Fibroblast of skin of back (primary cell): ENCODE measurements at places on chromosomes 6 and 20.

DNA sequence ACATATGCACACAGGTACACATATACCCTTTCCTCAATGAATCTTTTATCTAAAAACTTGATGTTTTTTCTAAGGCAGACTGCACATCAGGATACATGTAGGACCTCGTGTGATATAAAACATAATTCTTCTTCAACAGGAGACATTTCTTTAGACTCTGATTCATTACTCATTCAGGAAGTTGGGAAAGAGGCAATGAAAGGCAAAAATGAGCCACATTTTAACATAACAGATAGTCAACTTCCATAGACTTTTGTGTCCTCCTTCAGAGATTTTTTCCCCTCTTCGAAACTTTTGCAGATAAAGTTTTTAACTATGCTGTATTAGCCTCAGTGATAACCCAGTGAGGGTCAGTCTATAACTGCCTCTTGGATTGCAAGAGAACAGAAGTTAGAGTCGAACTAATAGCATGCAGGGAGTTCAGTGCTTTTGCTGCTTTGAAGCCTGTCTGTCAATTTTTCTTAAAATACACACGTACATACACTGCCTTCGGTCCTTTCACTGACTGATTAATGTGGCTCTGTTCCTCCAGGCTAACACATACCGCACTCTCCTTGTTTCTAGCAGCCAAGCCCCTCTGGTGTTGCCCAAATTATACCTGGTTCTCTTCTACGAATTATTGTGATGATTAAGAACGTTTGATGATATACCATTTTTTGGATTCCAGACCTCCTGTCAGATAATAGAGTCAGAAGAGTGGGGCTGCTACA is 562.5 kb upstream of the MAP3K7 start:
- DNase-seq = no peak

- DNase-seq = peak; percentile 46
These were observed 1.6 kb upstream of the ZSCAN12 start for GRCh38 chr6:28401172-28401571.

DNA sequence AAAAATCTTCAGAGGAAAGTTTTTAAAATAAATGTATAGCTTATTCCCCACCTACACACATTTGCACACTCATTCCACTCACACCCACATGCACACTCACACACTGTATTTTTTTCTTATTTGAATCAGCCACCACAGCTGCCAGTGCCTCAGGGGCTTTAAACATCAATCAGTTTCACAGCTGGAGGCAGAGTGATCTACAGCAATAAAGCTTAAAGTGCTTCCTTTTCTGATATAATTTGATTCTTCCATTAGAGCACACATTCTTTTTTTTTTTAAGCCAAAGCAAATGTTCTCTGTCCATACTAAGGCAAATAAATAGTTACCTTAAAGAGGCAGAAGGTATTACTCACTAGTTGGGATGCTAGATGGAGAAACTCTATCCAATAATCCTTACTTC is 498.8 kb upstream of the POU3F2 start:
- no peak for DNase-seq

DNA sequence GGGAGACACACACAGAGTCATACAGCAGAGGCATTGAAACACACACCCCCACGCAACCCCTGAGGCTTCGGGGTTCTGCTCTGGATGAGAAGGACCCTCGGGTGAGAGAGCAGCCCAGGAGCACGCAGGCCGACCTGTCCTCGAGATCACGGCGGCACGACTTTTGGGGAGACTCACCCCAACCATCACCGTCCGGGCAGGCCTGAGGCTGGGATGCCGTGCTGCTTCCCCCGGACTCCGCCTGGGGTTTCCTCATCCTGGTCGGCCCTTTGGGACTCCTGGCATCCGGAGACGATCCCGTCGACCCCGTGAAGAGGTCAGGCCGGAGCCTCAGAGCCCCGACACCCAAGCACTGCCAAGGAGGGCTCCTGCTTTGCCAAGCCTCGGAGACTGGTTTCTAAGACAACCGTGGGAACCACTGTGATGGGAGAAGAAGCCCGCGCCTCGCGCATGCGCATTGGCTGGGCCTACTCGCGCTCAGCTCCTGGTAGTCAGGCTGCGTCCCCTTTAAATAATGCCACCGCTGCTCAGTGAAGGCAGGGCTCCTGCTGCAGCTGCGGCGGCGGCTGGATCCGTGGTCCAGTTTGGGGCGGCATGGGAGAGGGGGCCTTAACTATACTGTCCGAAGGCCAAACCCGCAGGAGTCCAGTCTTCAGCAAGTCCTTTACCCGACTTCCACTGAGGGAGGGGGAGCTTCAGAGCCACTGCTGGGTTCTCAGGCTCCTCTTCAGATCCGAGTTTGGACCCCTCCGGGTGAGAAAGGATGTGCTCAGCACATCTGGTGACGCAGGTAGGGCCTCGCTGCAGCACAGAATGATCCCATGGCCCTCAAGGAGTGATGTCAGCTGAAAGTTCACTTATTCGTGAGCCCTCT is 171.4 kb upstream of the ZNF337 start:
- peak; percentile 74 for DNase-seq

- no peak for DNase-seq
These were observed 2.6 kb downstream of the B4GALT5 start for GRCh38 chr20:49710971-49711666.

GRCh38 chr6:20279608-20280287 is 67.5 kb upstream of the MBOAT1 start:
- DNase-seq = no peak

DNA sequence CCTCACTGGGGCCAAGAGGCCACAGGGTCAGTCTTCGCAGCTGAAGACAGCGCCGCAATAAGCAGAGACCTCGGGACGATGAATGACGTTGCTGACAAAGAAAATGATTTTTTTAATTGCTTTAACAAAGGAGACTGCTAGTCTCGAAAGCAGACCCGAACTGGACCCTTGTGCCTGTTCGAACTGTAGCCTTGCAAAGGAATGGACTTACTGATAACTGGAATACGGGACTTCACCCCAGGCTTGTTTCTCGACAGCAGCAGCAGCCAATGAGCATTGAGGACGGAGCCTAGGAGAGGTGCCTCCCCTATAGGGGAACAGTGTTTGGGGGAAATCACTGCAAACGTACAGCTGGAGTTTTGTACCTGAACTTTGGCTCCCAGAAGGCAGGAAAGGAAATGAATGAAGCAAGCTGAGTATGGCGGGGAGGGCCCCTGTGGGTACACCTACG is 1.3 kb upstream of the TAF4 start:
- DNase-seq = peak; percentile 28

GRCh38 chr6:126886106-126886505 is 232.4 kb upstream of the RSPO3 start:
- DNase-seq = no peak

DNA sequence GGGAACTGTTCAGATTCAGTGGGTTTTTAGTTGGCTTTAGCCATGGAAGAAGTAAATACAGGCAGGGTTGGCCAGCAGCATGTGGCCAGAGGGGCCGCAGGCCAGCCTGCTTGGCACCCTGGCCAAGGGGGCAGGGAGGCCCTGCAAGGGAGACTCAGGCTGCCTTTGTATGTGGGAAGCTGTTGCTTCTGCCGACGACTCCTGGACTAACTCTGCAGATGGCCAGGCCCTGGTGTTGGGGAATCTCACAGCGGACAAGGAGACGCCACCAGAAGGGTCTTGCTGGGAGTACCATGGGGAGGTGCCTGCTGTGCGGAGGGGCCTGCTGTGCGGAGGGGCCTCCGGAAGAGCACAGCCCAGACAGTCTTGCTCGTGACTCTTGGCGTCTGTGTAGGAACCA is 25.2 kb downstream of the PYGB start:
- no peak for DNase-seq

- no peak for DNase-seq
These were observed 19.5 kb upstream of the PRELID3B start for GRCh38 chr20:59062081-59062480.

GRCh38 chr6:97456070-97456469 is 173.1 kb upstream of the MMS22L start:
- no peak for DNase-seq

DNA sequence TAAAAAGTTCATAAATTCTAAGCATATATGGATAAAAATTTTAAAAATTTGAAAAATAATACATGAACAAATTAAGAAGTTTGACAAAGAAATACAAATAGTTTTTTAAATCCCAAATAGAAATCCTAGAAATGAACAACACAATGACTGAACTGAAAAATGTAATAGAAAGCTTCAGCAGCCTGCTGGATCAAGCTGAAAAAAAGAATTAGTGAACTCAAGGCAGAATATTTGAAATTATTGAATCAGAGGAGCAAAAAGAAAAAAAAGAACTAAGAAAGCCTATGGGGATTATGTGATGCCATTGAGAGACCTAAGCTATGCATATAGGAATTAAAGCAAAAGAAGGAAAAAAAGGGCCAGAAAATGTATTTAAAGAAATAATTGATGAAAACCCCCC is 39.9 kb upstream of the TFB1M start:
- DNase-seq = no peak

GRCh38 chr6:20119485-20119884 is 92.8 kb downstream of the MBOAT1 start:
- no peak for DNase-seq

DNA sequence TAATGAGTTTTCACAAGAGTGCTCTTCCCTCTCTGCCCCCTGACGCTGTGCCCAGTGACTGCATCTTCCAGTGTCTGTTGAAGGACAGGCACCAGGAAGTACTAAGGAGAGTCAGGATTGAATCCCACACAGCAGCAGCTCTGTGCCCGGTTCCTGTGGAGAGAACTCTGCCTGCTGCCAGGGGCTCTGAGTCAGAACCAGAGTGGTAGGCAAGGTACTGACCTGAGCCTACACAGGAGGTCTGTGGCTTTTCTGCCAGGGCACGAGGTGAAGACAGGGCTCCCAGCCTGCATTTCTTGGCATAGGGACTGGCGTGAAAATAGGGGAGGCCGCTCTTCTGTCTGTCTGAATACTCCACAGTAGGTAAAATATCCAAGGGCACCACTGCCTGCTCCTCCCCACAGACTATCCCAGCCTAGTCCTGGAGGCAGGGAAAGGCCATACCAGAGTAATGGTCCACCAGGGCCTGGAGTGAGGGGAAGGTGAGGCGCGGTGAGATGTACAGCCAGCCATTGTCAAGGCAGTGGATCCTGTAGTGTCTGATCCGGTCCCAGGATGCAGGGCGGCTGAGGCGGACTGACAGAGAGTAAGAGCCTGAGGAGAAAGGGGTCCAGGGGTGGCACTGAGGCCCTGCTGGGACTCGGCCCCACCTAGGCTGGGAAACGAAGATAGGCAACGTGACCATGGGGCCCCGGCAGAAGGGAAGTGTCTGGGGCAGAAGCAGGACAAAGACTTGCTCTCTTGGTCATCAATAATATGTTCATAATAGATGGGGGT is 9.4 kb downstream of the RAB5IF start:
- no peak for DNase-seq

- no peak for DNase-seq
These were observed 5.6 kb upstream of the MBOAT1 start for GRCh38 chr6:20217891-20218290.

DNA sequence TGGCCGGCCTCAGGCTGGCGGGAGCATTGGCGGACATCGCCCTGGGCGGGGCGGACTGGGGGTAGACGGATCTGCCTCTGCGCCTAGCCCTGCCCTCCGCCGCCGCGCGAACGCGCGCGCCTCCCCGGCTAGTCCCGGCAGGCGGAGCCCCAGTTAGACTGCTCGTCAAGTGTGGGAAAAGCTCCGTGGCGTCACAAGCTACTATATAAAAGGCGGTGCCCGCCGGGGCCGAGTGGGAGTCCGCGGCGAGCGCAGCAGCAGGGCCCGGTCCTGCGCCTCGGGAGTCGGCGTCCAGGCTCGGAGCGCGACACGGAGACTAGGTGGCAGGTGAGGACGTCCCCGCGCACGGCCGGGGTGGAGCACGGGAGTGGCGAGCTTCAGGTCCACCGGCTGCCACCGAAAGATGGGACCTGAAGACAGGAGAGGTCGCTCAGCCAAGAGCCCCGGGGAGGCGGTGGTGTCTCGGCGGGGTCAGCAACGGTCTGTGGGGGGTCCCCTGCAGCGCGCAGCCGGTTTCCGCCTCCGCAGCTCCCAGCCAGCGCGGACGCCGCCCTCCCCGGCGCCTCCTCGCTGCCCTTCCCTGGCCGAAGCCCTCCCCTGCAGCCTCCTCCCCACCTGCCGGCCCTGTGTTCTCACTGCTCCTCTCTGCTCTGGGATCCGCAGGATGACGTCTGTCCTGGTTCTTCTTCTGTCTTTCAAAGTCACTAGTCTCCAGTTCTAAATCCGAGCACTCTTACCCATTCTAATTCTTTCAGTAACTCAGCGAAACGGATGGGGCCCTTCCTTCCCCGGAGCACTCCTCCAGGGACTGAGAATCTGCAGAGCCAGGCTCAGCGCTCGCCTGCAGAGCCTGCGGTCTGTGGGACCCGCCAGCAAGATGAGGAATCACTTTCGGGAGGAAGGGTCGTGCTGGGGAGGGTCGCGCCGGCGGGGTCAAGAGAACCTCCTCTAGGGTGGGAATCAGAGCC is 4.3 kb upstream of the RIPK1 start:
- DNase-seq = peak; percentile 92

DNA sequence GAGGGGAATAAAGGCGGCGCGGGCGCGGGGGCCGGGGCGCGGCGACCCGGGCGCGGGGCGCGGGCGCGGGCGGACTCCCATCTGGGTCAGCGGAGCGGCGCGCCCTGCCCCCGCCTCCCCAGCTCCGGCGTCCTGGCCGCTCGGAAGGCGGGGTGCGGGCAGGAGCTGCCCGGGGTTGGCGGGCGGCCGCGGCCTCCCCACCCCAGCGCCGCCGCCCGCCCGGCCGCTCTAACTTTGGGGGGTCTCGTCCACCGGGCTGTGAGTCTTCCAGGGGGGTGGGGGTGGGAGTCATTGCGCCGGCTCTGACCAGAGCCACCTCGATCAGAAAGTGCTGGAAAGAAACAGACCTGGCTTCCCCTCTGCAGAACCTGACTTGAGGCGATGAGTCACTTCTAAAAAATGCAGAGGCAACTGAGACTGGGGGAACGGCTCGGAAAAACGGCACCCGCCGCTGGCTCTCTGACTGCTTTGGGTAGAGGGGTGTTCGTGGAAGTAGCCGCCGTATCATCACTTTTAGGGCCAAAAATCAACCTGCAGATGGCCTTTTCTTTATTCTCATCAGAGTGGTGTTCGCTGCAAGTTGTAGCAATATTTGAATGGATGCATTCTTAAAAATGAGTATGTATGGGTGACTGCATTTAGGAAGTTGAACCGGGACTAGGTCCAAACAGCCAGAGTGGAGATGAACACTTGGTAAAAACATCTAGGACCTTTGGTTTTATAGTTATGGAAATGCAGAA is 667 bp downstream of the CAP2 start:
- DNase-seq = peak; percentile 85
